ENCODE measurements at places on chromosomes 6 and 20. TPM values are rescaled to one million over a fixed set of nuclear protein-coding genes. Genes with fewer than 3 reads are reported as not detected.

Gene SCGN
- 3.5 TPM for total RNA-seq

Gene GTSF1L
- not detected for total RNA-seq

Gene FANCE
- 10.9 TPM for total RNA-seq

Gene OR2J2
- not detected for total RNA-seq

Gene FRMD1
- total RNA-seq = not detected

Gene IFT52
- total RNA-seq = 30.8 TPM
